ENCODE measurements at places on chromosomes 7 and 10.

DNA sequence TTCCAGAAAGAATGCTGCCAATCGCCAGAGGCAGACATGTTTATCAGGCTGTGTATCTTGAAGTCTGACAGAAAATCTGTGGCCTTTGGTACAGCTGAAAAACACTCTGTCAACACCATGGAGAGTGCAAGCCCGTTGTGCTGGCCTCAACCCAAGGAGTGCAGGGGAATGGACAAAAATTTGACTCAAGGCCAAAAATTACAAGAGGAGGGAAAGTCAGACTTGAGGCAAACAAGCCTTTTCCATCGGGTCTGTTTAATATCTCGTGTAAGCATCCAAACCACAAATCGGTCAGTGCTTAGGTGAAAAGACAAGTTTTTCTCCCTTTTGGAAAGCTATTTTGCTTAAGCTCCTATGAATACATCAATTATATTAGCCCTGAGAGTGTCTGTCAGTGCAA, 305.3 kb upstream of the NFE2L3 start:
- no peak for DNase-seq

DNA sequence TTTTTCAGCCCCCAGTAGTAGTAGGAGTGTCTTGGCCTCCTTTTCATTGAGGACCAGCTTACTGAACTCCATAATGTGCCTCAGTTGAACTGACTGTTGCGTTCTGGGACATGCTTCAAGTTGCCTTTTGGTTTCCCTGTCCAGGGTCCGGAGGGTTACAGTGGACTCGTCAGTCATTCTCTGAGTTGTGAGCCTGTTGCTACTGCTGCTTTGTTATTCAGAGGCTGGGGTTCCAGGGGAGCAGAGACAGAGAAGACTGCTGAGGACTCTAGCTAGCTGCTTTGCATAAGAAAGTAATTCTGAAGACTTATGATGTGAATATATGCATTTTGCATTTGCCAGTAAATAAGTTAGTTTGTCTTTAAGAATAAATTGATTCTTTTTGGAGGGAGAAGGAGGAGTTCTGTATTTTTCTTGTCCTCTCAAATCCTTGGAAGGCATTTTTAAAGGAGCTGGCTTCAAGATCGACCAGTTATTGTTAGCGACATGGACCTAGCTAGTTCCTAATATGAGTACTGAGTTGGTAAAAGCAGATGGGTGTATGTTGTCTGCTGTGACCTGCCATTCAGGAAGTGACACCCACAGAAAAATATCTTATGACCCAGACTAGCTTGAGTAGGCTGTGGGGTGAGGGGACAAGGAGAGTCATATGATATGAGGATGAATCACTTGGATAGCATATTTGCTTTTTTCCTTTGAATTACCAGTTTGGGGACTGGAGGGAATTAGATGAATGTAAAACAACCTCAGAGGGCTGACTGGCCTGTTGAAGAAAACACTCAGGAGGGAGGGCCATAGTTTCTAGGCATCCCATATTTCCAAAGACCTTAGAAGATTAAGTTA, 8.3 kb downstream of the PI4K2A start:
- no peak for DNase-seq

DNA sequence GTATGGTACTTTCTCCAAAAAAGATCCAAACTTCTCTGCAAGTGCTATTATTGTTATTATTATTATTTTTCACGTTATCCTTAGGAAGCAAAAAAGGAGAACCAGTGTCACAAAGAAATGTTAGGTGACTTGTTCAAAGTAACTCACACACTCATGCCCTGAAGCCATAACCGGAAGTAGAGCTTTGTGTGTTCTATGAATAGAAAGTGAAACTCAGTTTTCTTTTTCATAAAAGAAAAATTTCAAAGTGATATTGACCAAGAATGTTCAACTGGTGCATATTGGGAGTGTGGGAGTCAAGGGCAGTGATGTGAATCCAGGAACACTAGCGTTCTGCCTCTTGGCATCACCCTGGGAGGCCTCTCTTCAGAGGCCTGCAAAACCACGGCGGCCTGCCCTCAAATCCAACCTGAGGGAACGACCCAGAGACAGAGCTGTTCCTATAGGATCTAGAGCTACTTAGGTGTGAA, 106.1 kb downstream of the PRKCQ start:
- no peak for DNase-seq

GRCh38 chr10:97029271-97029670, 156.5 kb downstream of the SLIT1 start:
- no peak for DNase-seq

- DNase-seq = no peak
Measured at GRCh38 chr7:74029089-74029785, 1.3 kb downstream of the ELN start.

DNA sequence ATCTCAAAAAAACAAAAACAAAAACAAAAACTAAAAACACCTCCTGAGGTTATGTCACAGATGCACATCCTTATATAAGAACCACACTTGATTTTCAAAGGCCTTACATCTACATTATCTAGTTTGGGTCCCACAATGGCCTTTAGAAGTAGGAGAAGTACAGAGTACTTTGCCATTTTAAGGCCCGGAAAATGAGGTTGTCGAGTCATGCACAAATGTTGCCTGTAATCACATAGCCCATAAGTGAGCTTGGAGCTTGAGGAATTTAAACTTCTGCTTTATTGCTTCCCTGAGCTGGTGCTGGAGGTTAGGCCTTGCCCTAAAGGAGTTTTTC, 9.7 kb upstream of the MKRN1 start:
- DNase-seq = no peak

- no peak for DNase-seq
Measured at GRCh38 chr10:73501651-73502050, 5.8 kb upstream of the PPP3CB start.

GRCh38 chr7:44078521-44078920, 3.8 kb downstream of the POLM start:
- no peak for DNase-seq

DNA sequence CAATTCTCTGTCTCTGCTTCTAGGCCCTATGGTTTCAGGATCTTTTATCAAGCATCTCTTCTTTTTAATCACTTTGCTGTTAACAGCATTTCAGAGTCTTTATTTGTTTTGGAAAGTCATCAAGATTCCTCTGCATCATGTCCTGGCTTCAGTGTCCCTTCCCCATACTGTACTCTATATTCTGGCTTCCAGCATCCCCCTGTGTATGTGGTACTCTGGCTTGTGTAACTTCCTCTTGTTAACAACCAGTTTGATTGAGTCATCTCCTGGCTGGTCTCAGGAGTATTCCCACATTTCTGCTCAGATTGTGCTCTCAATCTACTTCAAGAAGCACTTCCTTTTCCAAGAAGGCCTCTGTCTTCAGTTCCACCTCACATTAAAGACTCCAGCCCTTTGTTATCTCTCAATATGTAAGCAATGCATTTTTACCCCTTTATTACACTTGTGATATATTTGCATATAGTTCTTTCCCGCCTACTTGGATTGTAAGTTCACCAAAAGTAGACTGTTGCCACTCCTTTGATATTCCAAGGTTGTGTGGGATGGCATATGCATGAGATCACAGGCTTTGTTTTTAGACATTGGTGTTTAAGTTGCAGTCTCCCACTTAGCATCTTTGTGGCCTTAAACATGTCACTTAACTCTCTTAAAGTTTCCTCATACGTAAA, 15.1 kb upstream of the ATE1 start:
- no peak for DNase-seq
